ENCODE measurements at places on chromosomes 11 and 22.

GRCh38 chr22:50730941-50731661, 6.9 kb upstream of the ACR start:
- peak; percentile 6 for DNase-seq

DNA sequence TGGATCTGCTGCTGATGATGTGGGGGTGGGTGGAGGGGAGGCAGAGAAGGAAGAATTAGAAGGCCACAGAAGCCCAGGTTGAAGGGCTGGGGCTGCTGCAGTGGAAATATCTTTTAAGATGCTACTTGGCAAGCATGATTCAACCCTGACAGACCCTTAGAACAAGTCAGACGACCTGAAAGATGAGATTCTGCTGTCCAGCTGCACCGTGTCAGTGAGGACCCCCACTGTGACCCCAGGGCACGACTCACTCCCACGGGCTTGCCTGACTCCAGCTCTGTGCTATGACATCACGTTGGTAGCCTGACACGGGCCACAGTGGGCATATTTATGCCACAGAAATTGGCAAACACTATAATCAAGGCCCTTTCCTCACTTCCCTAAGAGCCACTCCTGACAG, 36.0 kb downstream of the LRFN4 start:
- DNase-seq, result no peak

GRCh38 chr11:14518820-14519219, 1.4 kb downstream of the PSMA1 start:
- DNase-seq, result no peak

- DNase-seq, result no peak
Observed at GRCh38 chr11:44761551-44761961, 34.8 kb downstream of the TSPAN18 start.

GRCh38 chr11:34351687-34352469, 5.9 kb downstream of the ABTB2 start:
- no peak for DNase-seq
